ENCODE measurements at places on chromosomes 5 and 9.

DNA sequence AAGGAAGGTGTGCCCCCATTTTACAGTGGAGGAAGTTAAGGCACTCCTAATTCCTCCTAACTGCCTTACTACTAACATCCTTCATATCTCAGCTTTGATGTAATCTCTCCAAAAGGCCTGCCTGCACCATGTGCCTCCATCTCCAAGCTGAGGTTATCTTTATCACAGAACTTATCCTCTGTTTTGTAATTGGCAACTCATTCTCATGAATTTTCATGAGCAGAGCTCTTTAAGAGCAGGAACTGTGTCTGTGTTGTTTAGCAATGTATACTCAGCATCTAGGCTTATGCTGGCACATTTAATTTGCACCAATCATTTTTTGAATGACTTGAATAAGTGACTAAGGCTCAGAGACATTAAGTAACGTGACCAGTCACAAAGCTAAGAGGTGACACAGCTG is 147.9 kb upstream of the VLDLR start:
- no peak for DNase-seq

- no peak for DNase-seq
Observed at GRCh38 chr5:6220346-6221088, 157.8 kb downstream of the MED10 start.

- no peak for DNase-seq
Observed at GRCh38 chr9:5632540-5632939, 3.6 kb downstream of the RIC1 start.

DNA sequence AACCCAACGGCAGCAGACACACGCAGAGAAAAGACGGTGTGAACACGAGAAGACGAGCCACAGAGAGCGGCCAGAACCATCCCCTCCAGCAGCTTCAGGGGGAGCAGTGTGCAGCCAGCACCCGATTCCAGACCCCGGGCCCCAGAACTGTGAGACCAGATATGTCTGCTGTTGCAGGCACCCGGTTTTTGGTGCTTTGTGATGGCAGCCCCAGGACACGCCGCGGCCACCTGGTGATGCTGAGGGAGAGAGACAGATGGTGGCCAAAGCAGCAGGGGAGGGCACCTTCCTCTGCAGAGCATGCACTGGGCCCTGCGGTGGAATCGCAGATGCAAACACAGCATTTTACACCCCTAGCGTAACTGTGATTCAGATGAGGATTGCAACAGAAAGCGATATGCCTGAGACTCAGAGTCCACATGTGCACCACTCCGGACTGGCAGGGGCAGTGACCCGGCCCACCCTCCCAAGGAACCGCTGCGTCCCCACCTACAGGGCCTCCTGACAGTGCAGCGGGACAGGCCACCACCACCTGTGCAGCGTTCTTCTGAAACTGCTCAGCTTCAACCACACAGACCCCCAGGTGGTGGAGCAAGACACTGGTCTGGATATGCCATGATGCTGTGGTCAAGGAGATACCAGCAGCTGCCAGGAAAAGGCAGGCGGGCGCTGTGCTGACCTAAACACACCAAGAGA is 24.0 kb downstream of the ZDHHC11B start:
- no peak for DNase-seq

DNA sequence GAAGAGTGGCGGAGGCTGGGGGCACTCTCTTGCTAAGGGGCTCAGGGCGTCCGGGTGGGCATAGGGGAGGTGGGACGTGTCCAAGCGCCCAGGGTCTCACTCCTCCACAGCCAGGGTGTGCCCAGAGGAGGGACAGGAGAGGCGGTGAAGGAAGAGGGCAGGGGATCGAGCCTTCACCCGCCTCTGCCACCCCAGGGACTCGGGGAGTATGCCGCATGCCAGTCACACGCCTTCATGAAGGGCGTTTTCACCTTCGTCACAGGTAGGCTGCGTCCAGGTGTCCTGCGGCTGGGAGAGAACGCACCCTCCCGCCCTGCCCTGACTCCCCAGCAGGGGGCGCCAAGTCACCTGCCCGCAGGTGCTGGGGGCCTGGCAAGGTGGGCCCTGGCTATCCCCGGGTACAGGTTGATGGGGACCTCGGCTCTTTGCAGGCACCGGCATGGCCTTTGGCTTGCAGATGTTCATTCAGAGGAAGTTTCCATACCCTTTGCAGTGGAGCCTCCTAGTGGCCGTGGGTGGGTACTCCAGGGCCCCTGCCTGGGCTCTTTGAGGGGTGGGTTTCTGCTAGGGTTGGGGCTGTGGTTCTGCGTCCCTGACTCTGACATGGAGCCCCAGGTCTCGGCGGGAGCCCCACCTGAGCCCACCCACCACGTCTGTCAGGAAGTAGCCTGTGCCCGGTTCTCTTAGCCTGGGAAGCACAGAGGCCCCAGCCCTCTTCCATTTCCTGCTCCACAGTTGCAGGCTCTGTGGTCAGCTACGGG is 552 bp downstream of the TMEM141 start:
- peak; percentile 52 for DNase-seq

DNA sequence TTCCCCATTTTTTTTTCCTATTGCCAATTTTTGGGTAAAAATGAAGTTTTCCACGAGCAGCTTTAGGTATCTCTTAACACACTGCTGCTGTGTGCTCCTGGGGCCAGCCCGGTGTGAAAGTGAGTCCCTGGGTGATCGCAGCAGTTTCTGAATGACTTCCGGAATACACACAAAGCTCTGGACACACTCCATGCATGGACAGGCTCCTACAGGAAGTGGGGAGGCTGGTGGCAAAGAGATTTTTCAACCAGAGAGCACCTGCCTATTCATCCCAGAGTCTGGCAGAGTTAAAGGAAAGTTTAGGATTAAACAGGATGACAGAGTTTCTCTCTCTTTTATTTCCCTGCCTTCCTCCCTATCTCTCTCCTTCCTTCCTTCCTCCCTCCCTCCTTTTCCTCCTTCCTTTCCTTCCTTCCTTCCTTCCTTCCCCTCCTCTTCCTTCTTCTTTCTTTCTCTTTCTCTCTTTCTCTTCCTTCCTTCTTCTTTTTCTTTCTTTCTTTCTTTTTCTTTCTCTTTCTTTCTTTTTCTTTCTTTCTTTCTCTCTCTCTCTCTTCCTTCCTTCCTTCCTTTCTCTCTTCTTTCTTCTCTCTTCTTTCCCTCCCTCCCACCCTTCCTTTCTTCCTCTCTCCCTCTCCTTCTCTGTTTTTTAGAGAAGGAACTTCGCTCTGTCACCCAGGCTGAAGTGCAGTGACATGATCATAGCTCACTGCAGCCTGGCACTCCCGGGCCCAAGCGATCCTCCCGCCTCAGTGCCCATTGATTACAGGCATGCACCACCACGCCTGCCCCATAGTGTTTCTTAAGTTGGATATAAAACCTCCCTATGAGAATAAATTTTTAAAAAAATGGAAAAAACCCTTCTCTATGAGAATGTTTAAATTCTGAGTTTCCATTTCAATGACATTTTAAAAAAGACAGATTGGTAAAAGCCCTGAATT is 38.7 kb upstream of the UBTD2 start:
- no peak for DNase-seq

DNA sequence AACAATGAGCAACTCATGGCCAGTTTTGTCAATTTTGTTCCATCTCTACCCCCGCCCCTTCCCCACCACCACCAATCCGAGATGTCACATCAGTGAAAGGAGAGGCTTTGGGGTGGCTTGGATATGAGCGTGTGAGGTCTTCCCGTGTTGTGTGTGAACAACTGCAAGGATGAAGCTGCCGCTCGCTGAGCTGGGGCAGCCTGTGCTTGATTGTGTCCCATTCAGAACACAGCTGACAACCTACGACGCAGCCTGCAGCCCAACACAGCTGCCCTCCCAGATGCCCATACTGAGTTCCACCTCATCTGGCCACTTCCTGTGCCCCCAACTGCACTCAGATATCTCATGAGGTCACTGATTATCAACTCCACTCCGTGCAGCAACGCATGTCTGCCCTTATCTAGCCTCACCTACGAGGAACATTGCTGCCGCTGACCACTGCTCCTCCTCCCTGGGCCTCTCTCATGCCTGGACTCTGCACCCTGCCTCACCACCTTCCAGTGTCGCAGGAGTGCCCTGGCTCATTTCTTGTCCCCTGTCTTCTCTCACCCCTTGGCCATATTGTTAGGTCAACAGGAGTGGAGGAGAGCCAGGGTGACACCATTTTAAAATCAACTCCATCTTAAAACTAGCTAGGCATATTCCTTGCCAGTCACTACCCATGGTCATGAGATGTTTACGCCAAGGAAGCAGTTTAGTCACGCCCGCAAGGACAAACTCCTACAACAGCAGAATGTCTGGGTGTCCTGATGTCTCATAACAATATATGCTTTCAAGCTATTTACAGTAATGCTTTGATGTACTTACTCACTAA is 7.3 kb upstream of the IL4 start:
- DNase-seq, result no peak

GRCh38 chr5:8870349-8870958 is 675.4 kb downstream of the SEMA5A start:
- no peak for DNase-seq

DNA sequence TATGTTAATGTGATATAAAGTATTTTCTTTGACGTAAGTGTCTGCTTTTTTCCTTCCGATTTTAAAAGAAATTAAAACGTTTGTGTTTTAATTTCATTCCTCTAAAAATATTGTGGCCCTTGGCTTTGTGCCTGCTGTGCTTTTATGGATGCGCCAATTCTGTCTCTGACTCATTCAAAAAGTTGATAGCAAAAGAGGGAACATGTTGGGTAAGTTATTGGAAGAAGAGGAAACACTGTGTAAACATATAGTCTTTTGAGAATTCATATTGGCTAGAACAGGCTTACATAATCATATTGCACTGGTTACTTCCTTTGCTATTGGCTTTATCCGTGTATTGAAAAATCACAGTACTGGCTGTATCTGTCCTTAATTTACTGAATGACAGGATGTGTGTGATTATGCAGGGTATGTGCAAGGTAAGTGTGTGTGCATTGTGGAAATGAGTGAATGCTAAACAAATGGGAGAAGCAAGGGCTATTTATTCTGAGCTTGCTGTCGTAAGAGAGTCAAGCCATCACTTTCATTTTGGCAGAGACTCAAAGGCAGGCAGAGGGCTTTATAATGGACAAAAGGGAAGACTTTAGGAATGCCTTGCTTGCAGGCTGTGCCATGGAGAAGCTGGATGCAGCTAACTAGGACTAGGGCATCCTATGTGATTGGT is 67.8 kb downstream of the SGCD start:
- DNase-seq, result no peak

DNA sequence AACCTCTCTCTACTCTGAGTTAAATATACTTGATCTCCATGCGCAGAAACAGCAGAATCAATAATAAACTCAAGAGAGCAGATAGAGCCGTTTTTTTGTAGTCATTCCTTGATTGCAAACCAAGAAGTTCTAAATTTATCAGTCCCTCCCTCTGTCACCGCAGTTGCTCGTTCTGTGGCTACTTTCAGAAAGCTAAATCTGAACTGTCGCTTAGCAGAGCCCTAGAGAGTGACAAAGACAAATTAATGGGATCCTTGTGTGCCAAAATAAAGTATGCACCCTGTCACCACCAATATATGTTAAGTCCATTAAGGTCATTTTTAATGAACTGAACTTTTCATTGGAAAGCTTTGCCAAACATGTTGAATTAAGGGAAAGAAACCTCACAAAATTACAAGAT is 218.3 kb downstream of the ADAMTSL1 start:
- DNase-seq, result no peak
